Right forelimb (tissue), 1 donor: ENCODE measurements at places on chromosomes 7 and 10.

DNA sequence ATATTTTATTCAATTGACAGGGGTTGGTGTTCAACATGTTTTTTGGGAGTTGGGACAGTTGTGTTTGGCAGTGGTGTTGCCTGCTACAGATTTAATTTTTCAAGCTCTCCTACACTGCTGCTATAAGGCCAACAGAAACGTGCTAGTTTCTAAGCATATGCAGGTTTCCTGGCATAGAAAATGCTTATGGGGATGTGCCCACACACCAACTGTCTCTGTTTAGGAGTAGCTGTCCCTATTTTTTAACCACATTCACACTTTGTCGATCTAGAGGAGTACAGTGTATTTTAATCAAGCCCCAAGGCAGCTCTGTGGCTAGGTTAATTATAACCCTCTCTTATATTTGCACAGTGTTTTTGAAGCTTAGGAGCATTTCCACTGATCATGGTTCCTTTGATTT is 28.6 kb downstream of the TMEM178B start:
- DNase-seq: no peak

- no peak for DNase-seq
Measured at GRCh38 chr10:126160971-126161630, 227.2 kb downstream of the ADAM12 start.

DNA sequence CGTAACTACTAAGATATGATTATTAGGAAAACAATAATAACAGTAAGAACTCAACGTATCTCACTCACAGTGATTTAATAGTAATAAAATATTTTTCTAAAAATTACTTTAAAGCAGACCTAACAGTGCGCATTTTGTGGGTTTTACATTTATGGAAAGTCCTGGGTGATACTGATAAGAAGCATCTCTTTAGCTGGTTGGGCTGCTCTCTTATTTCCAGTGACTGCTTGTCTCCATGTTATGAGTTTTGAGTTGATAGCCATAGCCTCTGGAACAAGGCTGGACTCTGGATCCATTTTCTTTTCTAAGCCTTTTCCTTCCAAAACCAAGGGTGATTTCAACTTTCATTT is 29.5 kb upstream of the INHBA start:
- DNase-seq: no peak

DNA sequence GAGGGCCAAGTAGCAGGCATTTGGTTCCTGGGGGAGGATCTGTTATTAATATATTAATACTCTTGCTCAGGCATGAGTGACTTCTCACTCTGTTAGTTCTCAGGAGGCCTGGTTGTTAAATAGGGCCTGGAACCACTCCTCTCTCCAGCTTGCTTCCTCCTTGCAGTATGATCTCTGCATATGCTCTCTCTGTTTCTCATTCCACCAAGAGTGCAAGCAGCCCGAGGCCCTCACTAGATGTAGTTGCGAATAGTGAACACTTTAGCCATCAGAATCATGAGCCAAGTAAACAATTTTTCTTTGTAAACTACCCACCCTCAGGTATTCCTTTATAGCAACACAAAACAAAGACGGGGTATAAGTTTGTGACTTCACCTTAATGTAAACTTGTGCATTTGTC is 784.3 kb downstream of the DNAJB9 start:
- no peak for DNase-seq

DNA sequence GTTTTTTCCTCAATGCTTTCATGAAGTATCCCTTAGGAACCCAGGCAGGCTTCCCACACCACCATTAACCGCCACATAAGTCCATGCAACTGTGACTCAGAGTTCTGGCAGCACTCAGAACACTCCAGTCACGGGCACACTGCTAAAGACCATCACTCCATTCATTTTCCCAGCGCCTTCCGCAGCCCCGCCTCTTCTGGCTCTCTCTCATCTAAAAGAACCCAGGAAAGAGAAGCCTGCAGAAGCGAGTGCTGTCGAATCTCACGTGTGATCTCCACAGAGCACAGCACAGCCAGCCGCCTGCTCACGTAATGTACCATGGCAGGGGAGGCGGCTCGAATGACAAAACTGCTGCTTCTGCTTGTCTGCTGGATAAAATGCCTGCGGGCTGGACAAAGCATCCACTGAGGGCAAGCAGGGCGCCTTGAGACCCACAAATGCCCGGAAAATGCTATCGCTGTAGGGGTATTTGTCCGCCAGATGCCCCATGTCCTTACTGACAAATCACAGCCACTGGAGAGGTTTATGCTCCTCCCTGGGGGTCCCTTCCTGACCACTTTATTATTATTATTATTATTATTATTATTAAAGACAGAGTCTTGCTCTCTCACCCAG is 1.8 kb downstream of the PSMG3 start:
- peak; percentile 66 for DNase-seq

- no peak for DNase-seq
Measured at GRCh38 chr10:87534173-87534858, 29.6 kb downstream of the MINPP1 start.

DNA sequence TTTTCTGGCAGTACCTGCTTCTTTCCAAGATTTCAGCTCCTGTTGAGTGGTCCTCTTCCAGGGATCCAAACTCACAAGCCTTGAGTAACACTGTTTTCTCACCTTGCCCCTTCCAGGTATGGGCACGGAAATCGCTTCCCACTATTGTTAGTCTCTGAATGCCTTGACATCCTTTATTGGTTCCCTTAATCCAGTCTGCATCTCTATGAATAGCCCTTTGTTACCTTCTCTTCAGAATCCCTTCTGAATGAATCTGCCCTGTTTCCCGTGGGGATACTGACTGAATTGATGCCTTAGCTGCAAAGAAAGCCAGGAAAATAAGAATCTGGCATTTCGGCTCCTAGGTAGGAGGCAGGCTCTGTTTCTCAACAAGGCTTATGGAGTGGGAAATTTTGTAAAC is 467.7 kb downstream of the PLXNA4 start:
- no peak for DNase-seq

GRCh38 chr7:118252087-118252486 is 27.6 kb downstream of the ANKRD7 start:
- DNase-seq: no peak

DNA sequence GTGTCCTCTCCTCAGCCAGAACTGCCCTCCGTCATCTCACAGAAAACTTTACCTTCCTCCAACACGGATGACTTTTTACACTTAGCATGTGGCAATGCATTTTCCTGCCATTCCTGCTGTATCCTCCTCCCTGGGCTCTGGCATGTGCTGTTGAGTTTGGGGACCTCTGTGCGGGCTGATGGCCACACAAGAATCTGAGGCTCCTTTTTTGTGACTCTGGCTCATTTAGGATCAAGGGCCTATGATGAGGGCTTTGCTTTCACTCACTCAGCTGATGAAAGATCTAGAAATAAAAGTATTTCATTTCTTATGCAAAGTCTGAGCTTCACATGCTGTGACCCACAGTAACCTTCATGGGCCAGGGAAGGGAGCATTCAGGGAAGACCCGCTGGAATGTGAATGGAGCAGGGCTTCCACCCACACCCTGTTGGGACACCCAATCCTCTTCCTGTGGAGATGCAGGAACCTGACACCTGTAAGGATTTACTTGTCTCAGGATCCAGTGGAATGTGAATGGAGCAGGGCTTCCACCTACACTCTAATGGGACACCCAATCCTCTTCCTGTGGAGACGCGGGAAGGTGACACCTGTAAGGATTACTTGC is 500.3 kb upstream of the MKI67 start:
- no peak for DNase-seq

- no peak for DNase-seq
Measured at GRCh38 chr10:71483135-71483534, 86.4 kb downstream of the CDH23 start.

- no peak for DNase-seq
Measured at GRCh38 chr7:101795461-101795860, 22.0 kb upstream of the CUX1 start.
